ENCODE measurements at places on chromosomes 2 and 18.

- DNase-seq: no peak
Measured at GRCh38 chr2:203994735-203995134, 58.2 kb downstream of the ICOS start.

- DNase-seq: no peak
Measured at GRCh38 chr18:56001576-56001975, 413.6 kb upstream of the TCF4 start.

- no peak for DNase-seq
Measured at GRCh38 chr2:235729557-235729947, 235.7 kb downstream of the AGAP1 start.

GRCh38 chr2:206368484-206368883 is 74.8 kb upstream of the ADAM23 start:
- DNase-seq: no peak

GRCh38 chr2:66849153-66849755 is 414.3 kb downstream of the MEIS1 start:
- DNase-seq: no peak

GRCh38 chr2:170823898-170824215 is 7.2 kb downstream of the GAD1 start:
- no peak for DNase-seq

DNA sequence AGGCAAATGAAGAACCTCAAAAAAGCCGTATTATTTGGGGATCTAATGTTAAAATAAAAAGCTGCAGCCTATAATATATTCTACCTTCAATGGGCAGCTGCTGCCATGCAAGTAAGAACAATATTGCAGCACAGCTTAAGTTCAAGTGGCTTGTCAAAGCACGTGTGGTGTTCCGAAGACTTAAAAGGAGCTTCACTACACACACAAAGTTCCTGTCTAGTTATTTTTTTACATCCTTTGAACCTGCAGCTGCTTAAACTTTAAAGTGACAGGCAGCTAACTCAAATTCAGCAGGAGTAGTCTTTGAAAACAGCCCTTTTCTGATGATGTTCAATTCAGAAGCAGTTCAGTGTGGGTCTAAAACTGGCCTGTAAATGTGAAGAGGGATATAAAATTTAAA is 85.8 kb upstream of the XIRP2 start:
- no peak for DNase-seq

DNA sequence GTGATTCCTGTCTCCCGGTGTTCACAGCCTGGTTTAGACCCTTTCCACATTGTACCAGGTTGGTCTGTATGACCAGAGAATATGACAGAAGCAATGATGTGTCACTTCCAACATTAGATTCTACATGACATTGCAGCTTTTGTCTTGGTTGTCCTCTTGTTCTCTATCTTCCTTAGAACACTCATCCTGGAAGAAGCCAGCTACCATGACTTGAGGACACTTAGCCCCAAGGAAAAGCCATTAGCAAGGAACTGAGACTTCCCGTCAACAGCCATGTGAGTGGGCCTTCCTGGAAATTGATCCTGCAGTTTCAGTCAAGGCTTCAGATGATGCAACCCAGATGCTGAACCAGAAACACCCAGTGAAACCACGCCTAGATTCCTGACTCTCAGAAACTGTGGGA is 143.3 kb downstream of the MREG start:
- peak; percentile 26 for DNase-seq

DNA sequence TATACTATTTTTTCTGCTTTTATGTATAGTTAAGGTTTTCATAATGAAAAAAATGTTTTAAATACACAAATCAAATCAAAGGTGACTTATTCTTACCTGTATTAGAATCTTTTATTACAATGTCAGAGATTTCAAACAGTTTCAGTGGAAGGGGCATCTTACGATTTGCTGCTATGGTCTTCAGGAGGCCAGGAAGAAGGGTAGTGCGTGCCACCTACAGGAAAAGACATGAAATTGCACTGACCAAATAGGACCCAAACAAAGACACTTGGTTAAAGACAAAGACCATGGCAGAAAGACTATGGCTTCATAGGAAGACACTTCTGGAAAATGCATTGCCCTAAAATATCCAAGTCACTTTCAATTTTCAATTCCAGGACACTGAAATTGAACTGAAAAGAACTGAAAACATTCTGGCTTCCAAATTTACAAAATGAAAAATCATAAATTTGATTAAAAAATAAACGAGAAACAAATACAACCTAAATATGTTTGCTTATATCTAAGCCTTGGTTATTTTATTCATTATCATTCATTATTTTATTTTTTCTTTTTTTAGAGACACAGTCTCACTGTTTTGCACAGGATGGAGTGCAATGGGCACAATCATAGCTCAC is 42.1 kb downstream of the FARSB start:
- DNase-seq: peak; percentile 44

DNA sequence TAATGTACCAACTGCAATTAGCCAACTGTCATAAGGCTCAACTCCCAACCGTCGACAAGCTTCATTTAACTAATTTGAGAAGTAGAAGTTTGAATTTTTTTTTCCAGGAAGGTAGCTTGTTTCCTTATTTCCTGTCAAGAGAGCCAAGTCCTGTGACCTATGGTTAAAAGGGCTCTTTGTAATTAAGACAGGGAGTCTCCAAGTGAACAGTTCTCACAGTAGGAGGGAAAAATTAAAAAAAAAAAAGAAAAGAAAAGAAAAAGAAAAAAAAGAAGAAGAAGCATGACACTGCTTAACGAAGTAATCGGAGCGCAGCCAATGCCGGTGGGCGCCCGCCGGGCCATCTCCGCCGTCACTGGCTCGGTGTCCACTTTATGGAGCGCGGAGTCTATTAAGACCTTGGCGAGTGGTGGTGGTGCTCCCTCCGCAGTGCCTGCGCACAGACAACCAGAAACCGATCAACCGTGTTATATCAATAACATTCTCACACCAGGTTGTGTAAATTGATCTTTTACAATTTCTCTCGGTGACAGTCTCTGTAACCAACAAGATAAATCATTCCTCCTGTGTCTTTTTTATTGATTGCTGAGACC is 197.2 kb upstream of the POU3F3 start:
- DNase-seq: no peak

- no peak for DNase-seq
Measured at GRCh38 chr2:78304678-78305077, 720.8 kb upstream of the REG3G start.

DNA sequence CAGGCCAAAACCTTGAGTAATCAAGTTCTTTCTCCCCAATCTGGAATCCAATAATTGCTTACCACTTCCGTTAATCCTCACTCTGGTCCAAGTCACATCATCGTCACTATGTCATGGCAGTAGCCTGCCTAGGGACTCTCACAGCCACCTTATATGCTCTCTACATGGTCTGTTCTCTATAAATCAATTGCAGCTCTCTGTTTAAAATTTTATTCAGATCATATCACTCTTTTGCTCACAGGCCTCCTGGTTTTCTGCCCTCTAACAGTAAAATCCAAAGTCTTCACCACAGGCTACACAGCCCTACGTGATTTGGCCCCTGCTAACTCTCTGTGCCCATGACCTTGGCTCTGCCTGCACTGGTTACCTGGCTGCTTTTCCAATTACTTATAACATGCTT is 188.7 kb downstream of the STK39 start:
- no peak for DNase-seq

DNA sequence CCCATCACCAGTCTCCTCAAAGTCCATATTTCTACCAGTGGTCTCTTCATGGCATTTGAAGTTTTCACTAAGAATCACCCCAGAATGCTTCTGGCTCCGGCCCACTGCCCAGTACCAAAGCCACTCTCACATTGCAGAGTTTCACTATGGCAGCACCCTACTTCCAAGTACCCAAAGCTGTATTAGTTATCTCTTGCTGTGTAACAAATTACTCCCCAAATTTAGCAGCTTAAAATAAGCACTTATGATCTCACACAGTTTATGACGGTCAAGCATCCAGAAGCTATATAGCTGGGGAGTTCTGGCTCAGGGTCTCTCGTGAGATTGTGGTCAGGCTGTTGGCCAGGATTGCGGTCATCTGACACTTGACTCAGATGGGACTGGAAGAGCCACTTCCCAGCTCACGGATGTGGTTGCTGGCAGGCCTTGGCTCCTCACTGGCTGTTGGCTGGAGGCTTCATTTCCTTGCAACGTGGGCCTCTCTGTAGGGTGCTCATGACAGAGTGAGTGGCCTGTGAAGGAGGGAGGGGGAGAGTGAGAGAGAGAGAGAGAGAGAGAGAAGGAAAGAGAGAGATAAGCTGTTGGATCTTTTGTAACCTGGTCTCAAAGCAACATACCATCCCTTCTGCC is 189.5 kb downstream of the CTIF start:
- peak; percentile 83 for DNase-seq

DNA sequence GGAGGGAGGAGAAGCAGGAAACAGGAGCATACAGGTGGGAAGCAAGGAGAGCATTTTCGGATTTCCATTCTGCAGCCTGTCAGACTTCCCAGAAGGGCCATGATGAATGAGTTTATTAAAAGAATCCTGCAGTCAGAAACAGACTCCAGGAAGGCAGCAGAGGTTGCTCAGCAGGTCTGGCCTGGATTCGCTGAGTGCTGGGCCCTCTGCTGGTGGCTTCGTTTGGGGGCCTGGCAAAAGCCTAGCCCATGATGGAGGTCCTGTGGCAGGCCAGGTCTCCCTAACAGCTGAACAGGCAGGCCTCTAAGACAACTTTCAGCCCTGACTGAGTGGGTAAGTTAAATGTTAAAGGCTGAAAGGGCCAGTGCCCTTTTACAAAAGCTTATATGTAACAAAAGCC is 108.2 kb upstream of the CAPN13 start:
- peak; percentile 2 for DNase-seq

GRCh38 chr2:237486819-237487448 is at the start of gene MLPH:
TSS of gene MLPH (plus strand) at chr2:237487251. CDS start at chr2:237493427, 6,176 bp downstream.
- DNase-seq: peak; percentile 76

GRCh38 chr18:67574749-67575148 is 58.2 kb upstream of the DSEL start:
- DNase-seq: no peak

DNA sequence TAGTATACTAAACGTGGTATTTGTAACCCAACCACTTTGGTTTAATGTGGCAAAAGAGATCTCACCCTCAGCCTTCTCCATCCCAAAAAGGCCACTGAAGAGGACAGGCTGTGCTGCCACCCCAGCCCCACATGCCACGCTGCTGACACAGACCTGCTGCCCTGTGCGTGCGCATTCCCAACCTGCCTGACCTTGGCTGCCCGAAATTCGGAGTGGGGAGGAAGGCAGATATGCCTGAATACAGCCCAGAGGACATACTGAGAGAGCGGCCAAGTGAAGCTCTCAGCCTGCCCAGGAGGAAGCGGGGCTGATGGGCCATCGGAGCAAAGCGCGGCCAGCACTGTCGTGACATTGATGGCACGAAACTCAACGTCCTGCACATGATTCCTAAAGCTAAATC is 70.0 kb downstream of the HDAC4 start:
- DNase-seq: no peak

- no peak for DNase-seq
Measured at GRCh38 chr2:203809084-203809521, 58.5 kb upstream of the CTLA4 start.

- DNase-seq: no peak
Measured at GRCh38 chr18:34991152-34991551, 50.1 kb upstream of the MAPRE2 start.

DNA sequence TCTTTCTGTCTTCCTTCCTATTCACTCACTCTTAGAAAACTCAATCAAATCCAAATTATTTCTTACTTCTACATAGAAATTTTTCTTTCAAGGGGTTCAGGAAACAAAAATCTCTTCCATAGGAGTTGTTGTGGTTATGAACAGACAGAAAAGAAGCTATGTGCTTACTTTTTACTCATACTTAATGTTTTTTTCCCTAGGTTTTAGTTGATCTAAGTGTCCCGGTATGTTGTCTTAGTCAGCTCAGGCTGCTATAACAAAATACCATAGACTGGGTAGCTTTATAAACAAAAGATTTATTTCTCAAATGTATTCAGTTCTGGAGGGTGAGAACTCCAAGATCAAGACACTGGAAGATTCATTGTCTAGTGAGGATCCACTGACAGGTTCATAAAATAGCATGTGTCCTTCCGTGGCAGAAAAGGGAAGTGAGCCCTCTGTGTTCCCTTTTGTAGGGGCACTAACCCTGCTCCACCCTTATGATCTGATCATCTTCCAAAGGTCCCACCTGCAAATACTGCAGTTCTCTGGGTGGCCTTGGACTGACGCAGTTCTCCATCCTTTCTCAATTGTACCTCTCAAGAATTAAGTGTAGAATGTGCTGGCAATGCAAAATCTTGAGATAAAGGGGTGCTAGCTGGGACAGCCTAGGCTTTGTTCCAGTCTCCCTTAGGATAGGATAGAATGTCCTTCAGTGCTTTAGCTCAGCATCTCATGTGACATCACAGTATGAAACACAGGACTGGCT is 14.4 kb upstream of the VRK2 start:
- DNase-seq: peak; percentile 66

- no peak for DNase-seq
Measured at GRCh38 chr2:194867328-194867727, 789.7 kb upstream of the SLC39A10 start.

DNA sequence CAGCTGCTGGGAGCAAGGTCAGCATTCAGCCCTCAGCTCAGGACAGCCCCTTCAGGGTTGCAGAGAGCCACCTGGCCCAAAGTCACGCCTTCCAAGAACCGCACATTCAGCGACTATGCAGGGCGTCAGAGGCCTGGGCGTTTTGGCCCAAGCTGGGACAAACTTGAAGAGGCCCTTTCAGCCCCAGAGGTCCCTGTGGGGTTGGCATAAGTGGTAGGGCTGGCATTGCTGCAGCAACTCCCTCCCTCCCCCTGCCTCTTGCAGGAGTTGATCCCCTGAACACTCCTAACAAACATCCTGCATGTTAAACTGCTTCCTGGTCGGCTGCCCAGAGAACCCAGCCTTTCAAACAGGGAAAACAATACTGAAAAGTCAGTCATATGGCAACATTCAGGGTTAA is 192.9 kb upstream of the SMAD2 start:
- DNase-seq: no peak

GRCh38 chr2:222102575-222103349 is 196.0 kb downstream of the PAX3 start:
- DNase-seq: no peak

GRCh38 chr18:14031053-14031452 is 101.2 kb downstream of the ZNF519 start:
- no peak for DNase-seq

DNA sequence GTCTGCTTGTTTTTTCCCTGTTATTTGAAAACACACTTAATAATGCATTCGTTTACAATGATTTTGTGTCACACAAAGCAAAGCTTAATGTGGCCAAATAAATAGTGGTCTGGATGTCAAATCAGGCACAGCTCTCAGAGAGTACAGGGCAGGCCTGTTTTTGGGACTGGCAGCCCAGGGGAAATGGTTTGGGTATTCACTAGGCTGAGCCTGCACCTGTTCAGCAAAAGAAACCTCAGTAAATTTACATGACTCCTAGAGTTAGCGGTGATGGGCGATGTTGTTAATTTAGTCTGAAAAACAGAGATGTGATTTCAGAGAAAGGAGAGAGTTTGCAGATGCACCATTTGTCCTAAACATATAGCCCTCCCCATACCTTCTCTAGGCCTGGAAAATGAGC is 197.1 kb downstream of the ALK start:
- DNase-seq: no peak

- no peak for DNase-seq
Measured at GRCh38 chr2:171583566-171583965, 61.3 kb downstream of the CYBRD1 start.
